ELR (cell line): ENCODE measurements at places on chromosomes 5 and 9.

- no peak for DNase-seq
Observed at GRCh38 chr5:138226910-138227309, 13.8 kb upstream of the CDC23 start.

- no peak for DNase-seq
Observed at GRCh38 chr5:3364941-3365340, 230.7 kb upstream of the IRX1 start.

DNA sequence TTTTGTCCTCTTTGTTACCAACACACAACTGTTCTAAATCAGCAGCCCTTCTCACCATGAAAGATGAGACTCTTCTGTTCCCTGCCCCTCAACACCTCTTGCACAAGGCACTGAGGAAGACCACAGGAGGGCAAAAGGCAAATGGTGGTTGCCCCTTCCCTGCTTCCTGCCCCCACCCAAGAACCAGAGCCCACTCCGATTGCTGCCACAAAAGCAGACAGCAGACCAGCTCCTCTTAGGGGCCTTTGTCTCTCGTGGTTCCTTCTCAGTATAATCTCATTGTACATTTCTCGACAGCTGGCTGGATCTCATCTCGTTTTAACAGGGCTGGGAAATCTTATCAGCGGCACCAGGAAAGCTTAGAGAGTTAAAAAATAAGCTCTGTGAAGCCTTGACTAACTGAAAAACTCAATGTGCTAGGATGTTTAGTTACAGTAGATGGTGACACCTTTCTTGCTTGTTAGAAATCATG lies 1.1 kb downstream of the MVB12B start:
- no peak for DNase-seq

- no peak for DNase-seq
Observed at GRCh38 chr9:20996809-20997208, 34.6 kb downstream of the HACD4 start.

GRCh38 chr5:52255308-52255707 lies 532.4 kb upstream of the ITGA1 start:
- DNase-seq: no peak

DNA sequence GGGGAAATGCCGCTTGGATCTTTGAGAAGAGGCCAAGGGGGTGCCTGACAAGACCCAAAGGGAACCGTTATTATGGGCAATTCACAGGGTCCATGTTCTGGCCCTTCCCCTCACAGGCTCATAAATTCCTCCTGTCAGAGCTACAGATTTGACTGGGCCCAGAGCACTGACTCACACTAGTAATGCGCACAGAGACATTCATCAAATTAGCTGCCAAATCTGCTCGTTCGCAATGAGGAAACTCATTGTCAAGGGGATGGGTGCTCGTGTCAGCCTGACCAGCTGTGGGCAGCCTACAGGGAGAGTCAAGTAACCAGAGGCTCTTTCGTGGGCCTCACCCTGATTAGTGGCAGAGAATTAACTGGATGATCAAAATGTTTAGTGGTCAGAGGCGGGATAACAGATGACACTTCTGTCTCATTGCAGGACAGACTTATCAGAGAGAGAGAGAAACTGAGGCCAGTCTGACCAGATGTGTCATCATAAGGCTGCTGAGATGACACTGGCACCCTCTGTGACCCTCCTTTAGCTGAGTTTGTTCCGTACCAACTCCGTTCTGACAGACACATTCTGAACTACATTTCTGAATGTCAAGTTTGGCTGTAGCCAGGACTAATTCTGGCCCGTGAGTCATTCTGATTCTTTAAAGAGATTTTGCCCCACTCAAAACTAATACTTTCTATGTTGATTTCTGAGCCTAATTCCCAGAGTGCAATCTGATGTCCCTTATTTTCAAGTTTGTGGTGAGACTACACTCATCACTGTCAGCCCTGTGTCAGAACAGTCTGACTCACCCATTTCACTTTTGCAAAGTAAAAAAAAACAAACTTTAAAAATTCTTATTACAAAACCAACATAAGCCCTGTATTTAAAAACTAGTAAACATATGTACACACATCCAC lies 377.1 kb downstream of the ACTL7B start:
- peak; percentile 94 for DNase-seq
